ENCODE measurements at places on chromosomes 16 and 17.

DNA sequence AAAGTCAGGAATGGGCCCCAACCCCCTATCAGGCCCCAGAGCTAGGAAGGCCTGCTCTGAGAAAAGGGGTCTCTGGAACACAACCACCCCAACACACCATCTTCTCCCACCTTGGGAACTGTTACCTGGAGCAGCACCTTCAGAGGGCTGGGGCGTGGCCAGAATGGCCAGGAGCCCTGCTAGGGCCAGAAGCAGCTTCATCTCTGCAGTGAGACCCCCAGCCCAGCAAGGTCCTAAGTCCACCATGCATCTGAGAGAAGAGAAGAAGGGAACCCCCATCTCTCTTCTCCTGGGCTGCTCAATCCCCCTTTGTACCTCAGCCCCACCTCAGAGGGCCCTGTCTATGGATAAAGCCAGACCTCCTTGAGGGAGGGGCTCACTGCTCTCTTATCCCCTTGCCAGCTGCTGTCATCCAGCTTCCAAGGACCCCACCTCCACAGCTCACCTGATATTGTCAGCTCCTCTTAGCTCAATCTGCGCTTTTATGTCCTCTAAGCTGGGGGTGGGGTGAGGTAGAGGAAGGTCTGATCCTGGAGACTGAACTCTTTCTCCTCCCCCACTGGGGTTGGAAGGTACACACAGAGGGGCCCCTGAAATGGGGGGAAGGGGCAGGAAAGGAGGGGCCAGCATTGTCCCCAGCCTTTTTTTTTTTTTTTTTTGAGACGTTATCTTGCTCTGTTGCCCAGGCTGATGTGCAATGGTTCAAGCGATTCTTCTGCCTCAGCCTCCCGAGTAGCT is at the start of gene MPO:
TSS of gene MPO (minus strand) at position 456 of the 738 bp plus-strand sequence. CDS start at position 279, 177 bp downstream.
- no peak for DNase-seq

DNA sequence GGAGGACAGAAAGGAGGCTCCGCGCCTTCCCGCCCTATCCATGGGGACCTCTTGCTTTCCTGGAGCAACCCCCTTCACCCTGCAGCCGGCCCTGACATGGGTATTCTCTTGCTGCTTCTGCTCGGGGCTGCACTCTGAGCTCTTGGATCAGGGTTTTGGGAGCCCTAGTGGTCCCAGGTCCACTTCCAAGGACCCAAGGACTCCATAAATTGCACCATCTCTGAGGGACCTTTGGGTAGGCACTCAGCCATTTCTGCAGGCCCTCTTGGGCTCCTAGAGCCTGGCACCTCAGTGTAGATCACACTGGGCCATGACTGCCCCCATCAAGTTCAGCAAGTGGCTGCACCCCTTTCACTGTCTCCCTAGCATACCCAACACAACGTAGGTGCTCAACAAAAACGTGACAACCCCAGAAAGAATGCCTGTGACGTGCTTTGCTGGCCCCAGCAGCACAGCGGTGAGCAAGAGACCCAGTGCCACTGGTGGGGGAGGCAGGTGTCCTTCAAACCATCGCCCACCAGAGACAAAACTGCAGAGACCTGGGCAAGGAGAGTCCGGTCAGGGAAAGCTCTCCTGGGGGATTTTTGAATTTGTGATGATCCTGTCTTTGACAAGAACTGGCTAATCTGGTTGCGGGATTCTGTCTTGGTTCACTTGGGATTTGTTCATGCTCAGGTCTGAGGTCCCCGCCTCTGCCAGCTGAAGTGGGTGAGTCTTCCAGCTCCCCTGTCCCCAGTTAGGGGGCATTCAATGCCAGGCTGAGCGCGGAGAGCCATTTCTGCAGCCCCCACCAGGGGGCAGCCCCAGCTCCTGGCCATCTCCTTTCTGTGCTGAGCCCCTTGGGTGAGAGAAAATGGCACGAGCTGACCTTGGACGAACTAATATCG is 2.5 kb upstream of the RAB11FIP4 start:
- DNase-seq: no peak

DNA sequence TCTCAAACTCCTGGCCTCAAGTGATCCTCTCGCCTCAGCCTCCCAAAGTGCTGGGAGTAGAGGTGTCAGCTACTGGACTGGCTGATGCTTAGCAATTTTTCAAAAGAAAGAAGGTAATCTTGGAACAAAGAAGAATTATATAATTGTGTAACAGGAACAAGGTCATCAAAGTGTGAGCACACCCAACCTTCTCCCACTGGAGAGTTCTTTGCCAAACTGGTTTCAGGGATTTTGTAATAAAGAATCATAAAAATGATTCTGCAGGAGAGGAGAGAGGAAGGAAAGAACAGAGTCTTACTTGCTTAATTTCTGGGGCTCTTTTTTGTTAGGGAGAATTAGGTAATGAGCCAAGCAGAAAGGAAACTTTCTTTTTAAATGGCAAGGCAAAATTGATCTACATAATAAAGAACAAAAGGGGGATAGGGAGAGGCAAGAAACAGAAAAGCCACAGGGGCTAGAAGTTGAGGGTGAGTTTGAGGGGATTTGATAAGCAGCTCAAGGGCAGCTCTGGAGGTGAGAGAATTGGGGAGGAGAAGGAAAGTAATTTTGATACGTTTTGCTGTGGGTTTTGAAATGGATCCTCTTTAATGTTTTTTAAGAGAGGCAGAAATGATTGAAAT is 21.3 kb downstream of the CHD9NB start:
- DNase-seq: no peak

GRCh38 chr17:10089196-10089804 is 109.1 kb downstream of the GAS7 start:
- no peak for DNase-seq

GRCh38 chr17:31254654-31255053 is 42.4 kb downstream of the OMG start:
- no peak for DNase-seq

- DNase-seq: no peak
Measured at GRCh38 chr16:369275-369865, 968 bp downstream of the MRPL28 start.

DNA sequence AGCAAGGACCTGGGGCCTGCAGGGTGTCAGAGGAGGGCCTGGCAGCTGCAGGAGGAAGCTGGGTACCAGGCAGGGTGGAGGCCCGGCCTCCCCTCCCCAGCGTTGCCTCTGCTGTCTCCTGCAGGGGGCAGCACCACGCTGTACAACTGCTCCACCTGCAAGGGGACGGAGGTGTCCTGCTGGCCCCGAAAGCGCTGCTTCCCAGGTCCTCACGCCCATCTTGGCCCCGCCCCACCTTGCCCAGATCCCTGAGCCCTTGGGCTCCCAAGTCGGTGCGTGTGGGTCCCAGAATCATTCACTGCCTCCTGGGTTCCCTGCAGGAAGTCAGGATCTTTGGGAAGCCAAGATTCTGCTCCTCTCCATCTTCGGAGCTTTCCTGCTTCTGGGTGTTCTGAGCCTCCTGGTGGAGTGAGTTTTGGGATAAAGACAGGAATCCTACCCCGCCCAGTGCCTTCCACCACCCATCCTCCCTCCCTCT is 1.2 kb downstream of the TMEM95 start:
- DNase-seq: peak; percentile 87

DNA sequence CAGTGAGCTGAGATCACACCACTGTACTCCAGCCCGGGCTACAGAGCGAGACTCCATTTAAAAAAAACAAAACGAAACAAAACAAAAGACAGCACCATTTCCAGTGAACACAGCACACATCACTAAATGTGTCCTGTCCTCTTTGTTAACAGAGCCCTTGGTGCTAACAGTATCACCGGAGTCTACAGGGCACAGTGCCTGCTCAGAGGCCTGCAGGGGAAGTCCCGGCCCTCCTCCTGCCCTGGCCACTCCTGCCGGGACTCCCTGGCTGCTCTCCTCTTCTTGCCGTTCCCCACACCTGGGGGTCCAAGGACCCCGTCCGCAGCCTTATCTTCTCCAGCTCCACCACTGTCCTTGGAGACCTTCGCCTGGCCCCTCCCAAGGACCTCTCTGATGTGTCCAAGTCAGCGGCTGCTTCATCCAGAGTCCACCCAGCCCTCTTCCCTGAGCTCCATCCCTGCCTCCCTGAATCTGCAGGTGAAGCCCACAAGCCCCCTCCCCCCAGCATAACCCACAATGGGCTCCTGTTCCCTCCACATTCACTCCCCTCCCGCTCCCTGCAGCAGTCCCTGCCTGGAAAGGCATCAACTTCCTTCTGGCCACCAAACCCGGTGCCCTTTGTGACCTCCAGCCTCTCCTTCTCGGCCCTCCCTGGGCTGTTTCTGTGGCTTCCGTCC is 8.5 kb downstream of the TRPV1 start:
- no peak for DNase-seq

All from trophoblast cell (in vitro differentiated cells and primary cell).